ENCODE measurements at places on chromosomes 12 and 14. TPM values are rescaled to one million over a fixed set of nuclear protein-coding genes. Genes with fewer than 3 reads are reported as not detected.

RPL10L gene
- not detected for total RNA-seq

KCNJ8 gene
- 19.8 TPM for total RNA-seq

SMCO2 gene
- 0.14 TPM for total RNA-seq

PLCZ1 gene
- total RNA-seq: not detected

CACNA1C gene
- total RNA-seq: 5.0 TPM

TRIM9 gene
- total RNA-seq: 0.18 TPM

NKX2-1 gene
- not detected for total RNA-seq

MIPOL1 gene
- 8.0 TPM for total RNA-seq

SOCS2 gene
- 31.1 TPM for total RNA-seq

PTGER2 gene
- 6.6 TPM for total RNA-seq

UBE2N gene
- 89.2 TPM for total RNA-seq

OTUB2 gene
- 0.85 TPM for total RNA-seq

LTBP2 gene
- total RNA-seq: 71.0 TPM

PLEKHD1 gene
- total RNA-seq: under 0.01 TPM

CCDC196 gene
- not detected for total RNA-seq

ADGRD1 gene
- total RNA-seq: 10.2 TPM

MYH7 gene
- not detected for total RNA-seq

NTF3 gene
- 0.09 TPM for total RNA-seq

GLT1D1 gene
- not detected for total RNA-seq

VRTN gene
- total RNA-seq: not detected

IFI27L1 gene
- 17.7 TPM for total RNA-seq

HCAR2 gene
- total RNA-seq: not detected

AKAP3 gene
- 1.5 TPM for total RNA-seq

ANHX gene
- total RNA-seq: not detected

NPFF gene
- total RNA-seq: not detected

TSHR gene
- total RNA-seq: not detected

MUCL1 gene
- not detected for total RNA-seq

NOXRED1 gene
- total RNA-seq: 0.14 TPM

SERPINA1 gene
- total RNA-seq: not detected

KRT71 gene
- not detected for total RNA-seq

ETFBKMT gene
- 3.2 TPM for total RNA-seq

FAR2 gene
- 7.3 TPM for total RNA-seq

ARHGAP9 gene
- 0.28 TPM for total RNA-seq

ACVRL1 gene
- 19.8 TPM for total RNA-seq

RTL1 gene
- total RNA-seq: not detected

TAS2R20 gene
- 2.2 TPM for total RNA-seq

OTOGL gene
- 0.14 TPM for total RNA-seq

COX8C gene
- not detected for total RNA-seq

CKB gene
- total RNA-seq: 24.4 TPM

LRTM2 gene
- not detected for total RNA-seq

TMEM132D gene
- total RNA-seq: not detected

CEBPE gene
- not detected for total RNA-seq

MDGA2 gene
- total RNA-seq: under 0.01 TPM

SRGAP1 gene
- 12.3 TPM for total RNA-seq

STXBP6 gene
- total RNA-seq: 7.3 TPM

MEG3 gene
- 145 TPM for total RNA-seq

TAC3 gene
- not detected for total RNA-seq

IL31 gene
- total RNA-seq: not detected

SRRM4 gene
- total RNA-seq: under 0.01 TPM

NRL gene
- 0.28 TPM for total RNA-seq

CLEC4D gene
- not detected for total RNA-seq

NCKAP5L gene
- 16.1 TPM for total RNA-seq

TRMT5 gene
- 11.8 TPM for total RNA-seq

MORN3 gene
- total RNA-seq: 0.65 TPM

HOXC11 gene
- total RNA-seq: 0.14 TPM

KICS2 gene
- total RNA-seq: 5.3 TPM

FOXM1 gene
- 1.8 TPM for total RNA-seq

Data from smooth muscle cell of bladder (primary cell).